Activated CD4-positive, alpha-beta T cell treated with anti-CD3 and anti-CD28 coated beads, Interleukin-2, Interleukin-6, amounts not matched to agents 100 ng/mL and 50 ng/mL, durations not matched to agents 16 hours and 8 hours (primary cell): ENCODE measurements at places on chromosomes 7 and 10.

DNA sequence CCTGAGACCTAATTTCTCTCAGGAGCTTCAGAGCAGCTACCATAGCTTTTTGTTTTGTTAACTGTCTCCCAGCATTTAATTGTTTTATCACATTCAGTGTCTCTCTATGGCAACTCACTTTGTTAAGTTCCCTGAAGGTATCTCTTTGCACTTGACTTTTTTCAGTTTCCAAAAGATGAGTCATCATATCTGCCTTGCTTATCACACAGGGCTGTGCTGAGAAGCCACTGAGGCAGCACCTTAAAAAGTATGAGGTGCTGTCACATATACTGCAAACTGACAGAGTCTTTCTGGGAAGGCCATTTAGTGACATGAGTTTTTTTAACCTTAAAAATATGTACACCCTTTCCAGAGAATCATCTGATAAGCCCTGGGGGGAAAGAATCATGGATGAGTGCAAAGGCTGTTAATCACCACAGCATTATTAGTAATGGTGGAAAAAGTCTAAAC is 56.8 kb downstream of the PPP1R3C start:
- DNase-seq: peak; percentile 5

DNA sequence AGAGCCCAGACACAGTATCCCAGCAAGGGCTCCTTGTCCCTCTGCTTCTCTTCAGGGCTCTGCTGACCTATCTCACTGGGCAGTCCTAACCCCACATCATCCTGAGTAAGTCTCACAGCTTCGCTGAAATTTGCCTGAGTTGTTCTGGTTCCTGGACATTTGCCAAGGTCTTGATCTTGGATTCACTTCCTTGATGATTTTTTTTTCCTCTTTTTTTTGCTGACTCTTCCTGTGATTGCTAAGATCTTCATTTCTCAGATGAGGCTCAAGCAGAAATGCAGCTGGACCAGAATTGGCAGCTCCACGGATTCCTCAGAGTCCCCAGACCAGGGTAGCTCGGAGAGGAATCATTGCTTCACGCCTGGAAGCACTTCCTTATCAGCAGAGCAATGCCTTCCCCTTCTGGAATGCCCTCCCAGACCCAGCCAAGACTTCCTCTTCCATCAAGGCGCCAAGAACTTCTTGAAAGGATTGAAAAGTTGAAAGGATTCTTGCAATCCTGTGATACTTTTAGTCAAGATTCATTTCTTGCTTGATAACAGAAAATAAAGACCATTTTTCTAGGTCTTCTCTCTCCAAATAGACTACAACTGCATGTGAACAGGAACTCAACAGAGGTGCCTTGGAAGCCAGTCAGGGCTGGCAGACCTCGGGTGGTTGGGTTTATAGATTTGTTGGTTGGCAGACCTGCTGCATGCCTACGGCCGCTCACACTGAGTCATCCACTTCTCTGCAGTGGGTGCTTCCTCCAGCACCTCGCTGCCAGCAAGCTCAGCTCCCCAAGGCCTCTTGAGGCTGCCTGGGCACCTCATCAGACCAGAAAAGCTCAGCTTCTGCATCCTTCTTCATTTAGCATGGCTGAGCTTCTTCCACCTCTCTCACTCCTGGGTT is 8.8 kb upstream of the AFAP1L2 start:
- no peak for DNase-seq

- no peak for DNase-seq
Measured at GRCh38 chr7:99468336-99468918, 2.5 kb upstream of the ATP5MF start.

GRCh38 chr7:28208506-28208905 is 27.9 kb upstream of the JAZF1 start:
- DNase-seq: no peak

DNA sequence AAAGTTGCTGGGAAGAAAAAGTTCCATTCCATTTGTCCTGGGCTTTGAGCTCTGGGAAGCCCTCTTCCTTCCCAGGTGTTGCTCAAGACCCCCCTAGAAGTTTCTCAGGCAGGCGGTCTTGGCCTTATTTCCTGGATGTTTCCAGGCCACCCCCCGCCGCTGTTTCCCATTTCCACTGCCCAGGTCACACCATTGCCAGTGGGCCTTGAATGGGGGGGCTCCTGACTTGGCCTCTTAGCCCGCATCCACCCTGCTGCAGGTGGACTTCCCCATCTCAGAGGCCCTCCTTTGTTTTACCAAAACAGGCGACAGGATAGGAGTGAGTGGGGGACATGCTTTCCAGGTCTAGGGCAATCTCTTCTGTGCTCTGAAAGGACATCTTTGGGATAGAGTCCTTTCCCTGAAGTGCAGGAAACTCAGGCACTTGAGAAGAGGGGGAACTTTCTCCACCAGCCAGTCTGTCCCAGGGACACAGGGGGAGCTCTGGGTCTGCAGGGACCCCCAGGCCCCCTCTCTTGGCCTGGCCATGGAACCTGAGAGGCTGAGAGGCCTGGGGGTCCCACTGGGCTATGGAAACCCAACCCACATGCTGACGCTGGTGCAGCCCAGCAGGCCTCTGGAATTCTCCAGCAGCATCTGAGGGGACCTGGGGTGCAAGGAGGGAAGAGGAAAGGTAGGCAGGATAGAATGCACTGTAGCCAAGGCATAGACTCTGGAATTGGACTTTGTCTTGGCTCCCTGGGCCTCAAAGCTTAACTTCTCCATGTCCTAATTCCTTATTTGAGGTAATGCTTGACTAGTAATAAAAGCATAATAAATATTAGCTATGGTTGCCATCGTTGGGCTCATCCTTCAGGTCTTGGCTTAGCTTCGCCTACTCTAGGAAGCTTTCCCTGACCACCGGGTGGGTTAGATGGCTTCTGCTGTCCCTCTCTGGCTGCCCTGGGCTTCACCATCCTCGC is 17.6 kb downstream of the NEURL1 start:
- no peak for DNase-seq

DNA sequence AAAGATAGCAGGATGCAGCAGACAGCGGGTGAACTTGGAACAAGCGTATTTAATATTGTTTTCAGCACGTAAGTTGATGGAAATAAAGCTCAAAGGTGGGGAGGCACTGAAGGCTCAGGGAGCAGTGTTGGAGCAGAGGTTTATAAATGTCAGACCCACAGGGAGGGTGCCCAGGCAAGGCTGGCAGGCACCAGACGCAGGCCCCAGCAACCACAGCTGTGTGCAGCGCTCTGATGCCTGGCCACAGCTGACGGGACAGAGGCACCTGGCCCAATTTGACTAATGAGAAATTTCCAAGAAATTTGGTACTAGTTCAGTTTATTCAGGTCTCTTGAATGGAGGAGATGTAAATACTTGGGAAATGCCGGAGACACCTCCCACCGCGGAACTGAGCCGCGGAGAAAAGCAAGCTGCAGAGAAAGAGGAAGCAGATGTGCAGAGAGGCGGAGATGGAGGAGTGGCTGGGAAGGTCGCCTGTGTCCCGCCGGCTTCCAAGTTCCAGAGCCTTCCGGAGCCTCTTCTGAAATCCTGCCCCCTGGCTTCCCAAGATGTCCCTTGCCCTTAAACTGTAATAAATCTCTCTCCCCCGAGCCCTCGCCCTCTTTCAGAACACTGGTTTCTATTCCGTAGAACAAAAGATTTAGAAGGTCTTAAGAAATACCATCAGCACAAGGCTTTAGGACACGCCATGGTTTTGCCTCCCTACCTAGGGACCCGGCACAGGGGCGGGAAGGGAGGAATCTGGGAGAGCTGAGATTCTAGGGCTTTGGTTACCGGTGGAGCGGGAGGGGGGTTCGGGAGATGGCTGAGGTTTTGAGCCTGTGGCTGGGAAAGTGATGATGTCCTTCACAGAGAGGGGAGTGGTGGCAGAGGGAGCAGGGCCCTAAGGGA is 38.4 kb upstream of the PLXNA4 start:
- no peak for DNase-seq

DNA sequence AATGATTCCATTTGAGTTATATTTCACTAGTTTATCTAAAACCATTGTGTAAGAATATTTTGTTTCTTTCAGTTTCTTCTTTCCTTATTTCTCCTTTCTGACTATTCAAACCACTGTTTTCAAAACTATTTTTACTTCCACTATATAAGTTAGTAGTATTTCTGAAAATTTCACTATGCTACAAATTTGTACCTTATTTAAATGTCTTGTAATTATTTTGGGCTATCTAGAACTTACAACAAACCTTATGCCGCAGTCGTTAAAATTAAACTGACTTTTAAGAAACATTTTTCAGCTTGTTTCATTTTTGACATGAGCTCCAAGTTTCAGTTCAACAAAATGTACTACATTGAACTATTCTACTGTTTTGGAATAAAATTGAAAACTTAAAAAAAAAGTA is 1.8 kb downstream of the TFEC start:
- DNase-seq: no peak

GRCh38 chr10:97019213-97019844 is 166.4 kb downstream of the SLIT1 start:
- no peak for DNase-seq

DNA sequence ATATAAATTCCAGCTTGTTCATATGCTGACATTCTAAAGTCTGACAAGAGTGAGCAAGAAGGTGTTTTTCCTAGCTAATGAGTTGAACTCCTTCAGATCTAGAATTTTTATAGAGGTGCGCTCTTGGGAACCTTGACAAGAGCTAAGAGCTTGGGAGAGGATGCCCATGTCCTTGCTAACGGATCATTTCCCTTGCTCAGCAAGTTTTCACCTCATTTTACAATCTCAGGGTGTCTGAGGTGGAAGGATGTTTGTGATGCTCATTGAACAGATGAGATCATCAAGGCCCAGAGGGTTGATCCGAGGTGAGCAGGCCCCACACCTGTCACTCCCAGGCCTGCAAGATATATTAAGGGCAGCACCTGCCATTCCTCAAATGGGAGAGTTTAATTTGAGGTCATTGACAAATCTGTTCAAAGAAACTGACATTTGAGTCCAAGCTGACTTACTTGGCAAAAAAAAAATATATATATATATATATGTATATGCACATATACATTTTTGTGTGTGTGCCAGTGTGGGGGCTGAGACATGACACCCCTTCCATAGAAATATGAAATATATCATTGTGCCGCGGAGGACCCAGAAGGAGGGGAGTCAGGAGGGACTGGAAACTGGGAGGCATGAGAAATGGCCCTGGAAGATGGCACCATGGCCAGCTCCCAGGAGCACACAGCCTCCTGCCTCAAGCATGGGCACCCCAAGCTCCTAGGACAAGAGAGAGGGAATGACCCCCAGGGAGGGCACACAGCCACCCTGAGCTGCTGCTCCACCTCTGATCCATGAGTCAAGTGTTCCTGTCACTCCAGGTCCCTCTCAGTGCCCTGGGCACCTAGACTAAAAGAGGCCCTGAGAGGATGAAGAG is 17.3 kb upstream of the TMEM72 start:
- no peak for DNase-seq

DNA sequence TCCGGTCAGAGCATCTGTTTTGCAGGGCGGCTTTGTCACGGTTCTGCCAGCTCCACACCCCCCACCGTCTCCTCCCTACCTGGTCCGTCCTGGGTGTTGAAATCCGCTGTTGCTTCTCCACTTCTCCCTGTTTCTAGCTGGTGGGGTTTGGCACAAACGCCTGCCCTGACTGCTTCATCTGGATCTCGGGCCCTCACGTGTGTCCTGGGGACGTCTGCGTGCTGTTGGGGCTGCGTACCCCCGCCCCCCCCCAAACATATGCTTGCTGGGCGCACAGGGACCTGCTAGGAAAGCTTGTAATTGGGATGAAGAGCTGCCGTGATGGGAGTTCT is 11.3 kb downstream of the AMZ1 start:
- DNase-seq: no peak

DNA sequence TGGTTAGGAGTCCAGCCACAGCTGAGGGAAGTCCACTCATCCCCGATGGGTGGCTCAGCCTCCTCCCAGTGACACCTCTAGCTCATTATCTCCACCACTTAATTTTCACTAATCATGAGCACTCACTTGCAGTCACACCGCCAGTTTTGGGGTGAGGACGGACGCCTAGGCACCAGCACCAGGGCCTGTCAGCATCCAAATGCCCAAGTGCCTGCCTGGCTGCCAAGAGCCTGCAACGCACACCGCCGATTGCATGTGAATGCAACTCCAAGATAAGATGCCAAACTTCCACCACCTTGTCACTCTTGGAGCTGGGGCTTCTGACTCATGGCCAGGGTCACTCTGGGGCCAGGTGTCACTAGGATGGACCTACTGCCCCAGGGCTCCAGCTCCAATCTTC is 24.4 kb upstream of the SMARCD3 start:
- DNase-seq: no peak

- DNase-seq: no peak
Measured at GRCh38 chr7:30070052-30070451, 41.8 kb downstream of the PLEKHA8 start.

GRCh38 chr7:111103678-111104274 is 12.8 kb downstream of the LRRN3 start:
- no peak for DNase-seq

DNA sequence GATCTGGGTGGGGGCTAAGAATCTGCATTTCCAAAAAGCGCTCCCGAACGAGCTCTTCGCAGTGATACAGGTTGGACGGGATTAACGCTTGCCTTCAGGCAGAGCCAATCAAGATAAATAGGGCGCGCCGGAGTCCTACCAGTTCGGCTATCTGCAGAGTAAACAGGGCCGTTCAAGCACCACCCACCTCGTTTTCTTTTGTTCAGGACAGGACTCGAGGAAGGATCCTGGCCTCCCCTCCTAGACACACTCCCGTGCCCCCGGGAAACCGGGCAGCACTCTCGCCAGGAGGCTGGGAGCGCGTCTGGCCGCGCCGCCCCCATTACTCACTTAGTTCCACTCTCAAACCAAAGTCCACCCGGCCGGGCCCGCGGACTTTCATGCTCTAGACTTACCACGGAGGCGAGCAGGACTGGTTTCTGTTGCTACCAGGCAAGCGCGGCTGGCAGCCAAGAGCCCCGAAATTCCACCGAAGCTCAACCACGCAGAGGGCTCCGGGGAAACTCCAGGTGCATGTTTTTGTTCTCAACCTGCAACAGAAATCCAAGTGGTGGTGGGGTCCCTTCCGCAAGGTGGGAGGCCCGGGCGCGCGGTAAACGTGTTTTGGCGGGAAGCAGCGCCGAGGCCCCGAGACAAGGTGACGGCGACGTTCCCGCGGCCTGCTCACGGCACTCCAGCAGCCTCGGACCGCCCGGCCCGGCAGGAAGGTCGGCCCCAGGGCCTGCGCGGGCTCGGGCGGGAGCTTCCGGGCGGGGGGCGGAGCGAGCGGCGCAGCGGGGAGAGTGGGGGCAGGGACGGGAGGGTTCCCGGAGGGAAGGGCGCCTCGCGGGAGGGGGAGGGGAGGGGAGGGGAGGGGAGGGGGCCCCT is 12.7 kb downstream of the HNRNPF start:
- peak; percentile 90 for DNase-seq

DNA sequence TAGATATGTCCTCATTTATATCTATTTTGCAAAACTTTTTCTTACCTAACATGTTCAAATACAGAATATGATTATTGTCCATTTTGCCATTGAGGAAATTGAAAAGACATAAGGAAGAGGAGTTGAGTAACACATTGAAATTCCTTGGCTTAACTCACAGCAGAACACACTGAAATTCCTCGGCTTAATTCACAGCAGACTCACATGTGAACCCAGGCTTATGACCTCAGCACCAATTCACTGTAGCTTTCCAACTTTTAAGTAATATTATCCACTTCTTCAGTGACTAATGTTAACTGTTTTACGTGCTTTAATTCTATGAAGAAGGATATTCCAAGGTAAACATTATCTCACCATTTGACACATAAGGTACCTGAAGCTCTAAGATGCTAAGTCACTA is 597.5 kb upstream of the PFKP start:
- no peak for DNase-seq
